ENCODE measurements at places on chromosomes 2 and 18.

GRCh38 chr2:85583667-85584353 lies 421 bp upstream of the VAMP5 start:
- DNase-seq = no peak

DNA sequence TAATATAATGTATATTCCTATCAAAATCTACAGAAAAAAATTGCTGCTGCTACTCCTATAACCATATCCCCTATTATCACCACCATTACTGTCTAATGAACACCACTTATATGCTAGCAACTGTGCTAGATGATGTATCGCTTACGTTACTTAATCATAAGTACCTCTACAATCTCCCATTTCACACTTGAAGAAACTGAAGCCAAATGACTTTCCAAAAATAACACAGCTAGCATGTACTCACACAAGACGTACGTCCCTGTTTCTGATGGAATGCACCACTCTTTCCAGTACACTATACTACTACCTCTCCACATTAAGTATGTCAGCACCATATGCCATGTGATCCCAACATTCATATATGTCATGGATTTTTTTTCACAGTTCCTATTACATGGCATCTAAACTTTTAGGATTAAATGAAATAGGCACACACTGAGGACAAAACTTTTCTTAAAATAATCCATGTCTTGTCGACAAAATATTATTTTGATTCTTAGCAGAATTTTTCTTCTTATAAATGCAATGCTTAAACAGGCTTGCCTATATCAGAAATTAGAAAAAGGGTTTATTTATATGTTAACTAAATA lies 112.8 kb downstream of the NBAS start:
- no peak for DNase-seq

DNA sequence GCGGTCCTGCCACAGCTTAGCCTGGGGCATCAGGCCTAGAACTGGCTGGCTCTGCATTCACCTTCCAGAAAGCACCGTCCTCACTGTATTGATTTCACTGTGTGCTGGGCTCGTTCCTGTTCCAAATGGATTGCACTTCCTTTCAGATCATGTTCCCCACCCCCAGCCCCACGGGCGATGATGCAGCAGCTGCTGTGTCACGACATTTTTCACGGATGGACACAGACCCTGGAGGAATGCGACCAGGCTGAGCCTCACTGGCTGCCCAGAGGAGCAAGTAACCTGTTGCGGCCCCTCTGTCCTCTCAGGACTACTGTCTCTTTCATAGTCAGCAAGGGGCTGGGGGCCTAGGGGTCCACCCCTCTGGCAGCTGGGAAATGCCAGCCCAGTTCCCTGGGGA lies 50.3 kb downstream of the CAPN13 start:
- DNase-seq = no peak

DNA sequence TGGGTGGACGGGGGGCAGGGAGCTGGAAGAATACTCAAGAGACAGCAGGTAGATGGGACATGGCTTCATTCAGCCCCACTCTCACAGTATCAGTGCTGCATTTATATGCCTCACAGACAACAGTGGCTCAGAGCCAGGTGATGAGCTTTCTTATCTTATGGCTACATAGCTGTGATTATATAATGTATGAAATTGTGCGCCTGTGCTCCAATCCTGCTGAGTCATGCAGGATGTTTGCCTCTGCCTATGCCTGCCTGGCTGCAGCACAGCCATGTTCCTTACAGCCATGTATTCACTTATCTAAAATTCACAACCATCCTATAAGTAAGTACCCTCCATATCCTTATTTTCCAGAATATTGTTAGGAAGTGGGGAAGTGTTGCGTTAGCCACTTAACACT lies 37.7 kb upstream of the RNF103 start:
- no peak for DNase-seq

- no peak for DNase-seq
Observed at GRCh38 chr2:35462226-35462998, 893.2 kb upstream of the CRIM1 start.

Data from NCI-H2227 treated with DMSO at 0.1 percent for 48 hours (cell line).